ENCODE measurements at places on chromosomes 7 and 10.

- DNase-seq: no peak
Measured at GRCh38 chr10:120162471-120162870, 269.9 kb downstream of the SEC23IP start.

- no peak for DNase-seq
Measured at GRCh38 chr10:45325116-45325515, 9.7 kb upstream of the OR13A1 start.

GRCh38 chr10:117667831-117668230, 125.3 kb downstream of the EMX2 start:
- DNase-seq: no peak

GRCh38 chr7:24576171-24577025, 3.1 kb downstream of the PALS2 start:
- DNase-seq: no peak

DNA sequence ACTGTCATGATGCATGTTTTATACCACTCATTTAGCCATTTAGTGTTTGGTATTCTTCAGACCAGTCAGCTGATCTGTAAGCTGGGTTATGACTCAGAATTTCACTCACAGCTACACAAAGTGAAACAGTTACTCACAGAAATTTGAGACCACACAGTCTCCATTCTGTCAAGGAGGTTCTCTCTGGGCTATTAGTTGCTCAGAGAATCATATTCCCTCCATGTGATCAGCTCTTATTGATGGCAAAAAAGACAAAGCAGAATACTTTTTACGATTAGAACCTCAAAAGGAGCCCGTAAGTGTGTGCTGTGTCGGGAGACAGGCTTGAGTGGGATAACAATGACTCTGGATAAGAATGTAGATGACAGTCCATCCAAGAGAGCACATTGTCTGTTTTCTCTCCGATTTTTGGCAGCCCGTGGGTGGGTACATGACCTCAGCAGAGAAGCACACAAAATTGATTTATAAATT, 277.6 kb upstream of the SORCS1 start:
- DNase-seq: no peak

DNA sequence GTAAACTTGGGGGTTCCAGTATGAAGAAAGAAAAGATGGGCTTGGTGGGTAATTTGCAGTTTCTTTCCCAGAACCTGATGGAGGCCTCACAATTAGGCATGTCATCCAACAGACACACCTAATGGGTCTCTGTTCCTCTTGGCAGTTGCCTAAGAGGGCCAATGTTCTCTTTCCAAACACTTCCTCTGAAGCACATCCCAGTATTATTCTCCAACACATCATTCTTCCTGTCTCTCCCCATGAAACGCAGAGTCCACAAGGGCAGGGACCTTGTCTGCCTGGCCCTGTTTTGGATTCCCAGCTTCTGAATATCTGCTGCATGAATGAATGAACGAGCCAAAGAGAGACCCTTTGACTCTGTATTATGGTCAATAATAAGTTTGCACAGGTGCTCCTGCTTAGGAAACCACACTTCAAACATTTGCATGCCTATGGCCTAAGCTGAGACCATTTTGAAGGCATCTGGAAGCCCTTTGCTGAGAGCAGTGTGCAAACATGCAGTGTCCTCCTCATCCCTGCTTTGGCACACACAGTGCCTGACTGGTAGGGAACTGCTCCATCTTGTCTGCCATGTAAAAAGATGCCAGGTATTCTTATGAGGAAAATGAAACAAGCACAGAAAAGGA, 100.9 kb upstream of the CHST15 start:
- no peak for DNase-seq

DNA sequence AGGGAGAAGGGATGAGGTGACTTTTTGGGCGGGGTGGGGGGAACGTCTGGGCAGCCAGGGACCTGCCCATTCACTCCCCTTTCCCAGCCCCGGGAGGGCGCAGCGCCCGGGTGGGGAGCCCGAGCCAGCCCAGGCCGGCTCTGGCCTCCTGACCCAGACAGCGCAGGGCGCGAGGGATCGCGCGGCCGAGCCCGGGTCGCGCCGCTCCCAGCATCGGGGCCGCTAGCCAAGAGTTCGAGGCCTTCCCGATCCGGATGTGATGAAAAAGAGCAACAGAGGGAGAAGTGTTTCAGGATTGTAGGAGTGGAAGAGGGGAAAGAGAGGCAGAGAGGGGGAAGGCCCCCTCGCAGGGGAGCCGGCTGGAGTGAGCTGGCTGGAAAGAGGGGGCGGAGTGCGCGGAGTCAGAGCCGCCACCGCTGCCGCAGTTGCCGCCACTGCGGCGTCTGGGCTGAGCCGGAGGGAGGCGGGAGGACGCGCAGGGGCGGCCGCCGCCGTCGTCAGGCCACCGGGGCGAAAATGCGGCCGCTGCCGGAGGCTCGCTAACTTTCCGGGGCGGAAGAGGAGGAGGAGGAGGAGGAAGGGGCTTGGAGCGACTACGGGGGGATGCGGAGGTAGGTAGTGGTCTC, at the start of gene MDFIC:
Gene MDFIC (plus strand): TSS at position 69 of the 626 bp plus-strand sequence. CDS start 940 bp downstream, outside the sequence.
- DNase-seq: no peak

- DNase-seq: no peak
Measured at GRCh38 chr10:9379183-9379582, 1324.7 kb downstream of the GATA3 start.

DNA sequence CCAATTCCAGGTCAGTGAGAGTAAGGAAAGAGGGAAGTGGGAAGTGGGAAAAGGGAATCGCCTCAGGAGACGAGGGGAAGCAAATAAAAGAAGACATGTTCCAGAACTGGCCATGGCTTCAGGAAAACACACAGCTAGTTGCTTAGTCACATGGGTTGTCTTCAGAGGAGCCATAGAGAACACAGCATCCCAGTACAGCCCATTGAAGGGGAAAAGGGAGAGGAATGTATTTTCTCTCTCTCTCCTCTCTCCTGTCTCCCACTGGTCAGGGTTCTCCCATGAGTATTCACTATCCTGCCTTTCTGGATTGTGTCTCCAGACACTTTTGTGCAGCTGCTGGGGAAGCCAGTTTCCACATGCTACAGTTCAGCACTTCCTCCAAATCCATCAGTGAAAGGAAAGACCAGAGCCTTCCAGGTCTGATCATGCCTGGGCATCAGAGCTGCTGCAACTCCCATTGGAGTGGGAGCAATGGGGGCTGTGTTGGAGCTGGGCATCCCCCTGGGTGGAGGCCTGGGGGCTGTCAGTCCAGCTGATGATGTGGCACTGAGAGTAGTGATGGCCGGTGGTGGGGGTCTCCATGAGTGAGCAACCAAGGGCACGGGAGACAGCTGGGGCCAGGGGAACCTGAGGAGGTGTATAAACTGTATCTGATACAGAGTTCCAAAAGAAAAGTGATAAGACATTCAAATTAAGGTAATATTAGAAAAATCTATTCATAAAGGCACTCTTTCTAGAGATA, 38.6 kb downstream of the MAP3K8 start:
- DNase-seq: no peak

- no peak for DNase-seq
Measured at GRCh38 chr10:114957673-114958072, 19.7 kb downstream of the TRUB1 start.

GRCh38 chr7:26326211-26326610, 34.5 kb downstream of the SNX10 start:
- no peak for DNase-seq

DNA sequence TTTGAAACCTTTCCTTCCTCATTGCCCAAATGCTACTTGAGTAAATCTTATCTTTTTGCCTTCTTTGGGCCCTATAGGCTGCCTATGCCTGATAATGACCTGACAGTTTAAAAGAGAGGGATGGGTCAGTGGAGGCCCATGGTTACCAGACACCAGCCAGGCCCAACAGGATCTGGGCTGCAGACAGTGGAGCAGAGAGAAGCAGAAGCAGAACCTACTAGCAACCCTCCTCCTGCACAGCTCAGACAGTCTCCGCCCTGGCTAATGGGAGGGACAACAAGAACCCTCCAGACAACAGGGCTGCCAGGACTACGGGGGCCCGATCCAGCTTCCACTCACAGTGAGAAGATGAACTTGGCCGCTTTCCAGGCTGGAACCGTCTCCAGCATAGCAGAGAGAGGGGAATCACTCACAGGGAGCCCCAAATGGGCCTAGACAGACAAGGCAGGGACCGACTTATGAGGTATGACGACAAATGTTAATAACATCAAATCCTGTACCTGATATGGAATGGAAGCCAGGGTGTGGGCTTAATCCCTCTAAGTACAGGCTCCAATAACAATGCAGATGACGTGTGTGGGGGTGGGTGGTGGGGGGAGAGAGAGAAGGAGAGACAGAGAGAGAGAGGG, 31.7 kb upstream of the DGKI start:
- no peak for DNase-seq

- no peak for DNase-seq
Measured at GRCh38 chr7:47277321-47277781, 304.6 kb downstream of the TNS3 start.

GRCh38 chr7:159172400-159172799, 27.7 kb upstream of the VIPR2 start:
- no peak for DNase-seq

- DNase-seq: no peak
Measured at GRCh38 chr7:121480058-121480457, 84.0 kb upstream of the FAM3C start.

DNA sequence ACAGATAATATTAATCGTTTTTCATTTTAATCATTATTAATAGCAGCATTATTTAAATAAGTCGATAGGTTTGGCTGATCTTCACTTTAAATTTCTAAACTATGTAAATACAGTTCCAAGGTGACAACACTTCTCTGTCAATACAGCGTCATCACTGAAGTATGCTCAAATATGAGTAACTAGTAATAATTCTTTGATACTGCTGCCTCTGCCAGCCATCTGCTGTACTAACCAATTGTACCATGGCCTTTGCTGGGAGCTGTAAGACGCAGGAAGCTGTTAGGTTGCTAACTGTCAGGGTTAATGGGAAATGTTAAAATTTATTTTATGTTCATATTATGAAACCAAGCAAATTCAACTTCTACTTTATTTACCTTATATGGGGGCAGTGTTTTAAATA, 1650.5 kb upstream of the LRRTM3 start:
- no peak for DNase-seq

- DNase-seq: no peak
Measured at GRCh38 chr10:115918812-115919211, 354.2 kb downstream of the GFRA1 start.

DNA sequence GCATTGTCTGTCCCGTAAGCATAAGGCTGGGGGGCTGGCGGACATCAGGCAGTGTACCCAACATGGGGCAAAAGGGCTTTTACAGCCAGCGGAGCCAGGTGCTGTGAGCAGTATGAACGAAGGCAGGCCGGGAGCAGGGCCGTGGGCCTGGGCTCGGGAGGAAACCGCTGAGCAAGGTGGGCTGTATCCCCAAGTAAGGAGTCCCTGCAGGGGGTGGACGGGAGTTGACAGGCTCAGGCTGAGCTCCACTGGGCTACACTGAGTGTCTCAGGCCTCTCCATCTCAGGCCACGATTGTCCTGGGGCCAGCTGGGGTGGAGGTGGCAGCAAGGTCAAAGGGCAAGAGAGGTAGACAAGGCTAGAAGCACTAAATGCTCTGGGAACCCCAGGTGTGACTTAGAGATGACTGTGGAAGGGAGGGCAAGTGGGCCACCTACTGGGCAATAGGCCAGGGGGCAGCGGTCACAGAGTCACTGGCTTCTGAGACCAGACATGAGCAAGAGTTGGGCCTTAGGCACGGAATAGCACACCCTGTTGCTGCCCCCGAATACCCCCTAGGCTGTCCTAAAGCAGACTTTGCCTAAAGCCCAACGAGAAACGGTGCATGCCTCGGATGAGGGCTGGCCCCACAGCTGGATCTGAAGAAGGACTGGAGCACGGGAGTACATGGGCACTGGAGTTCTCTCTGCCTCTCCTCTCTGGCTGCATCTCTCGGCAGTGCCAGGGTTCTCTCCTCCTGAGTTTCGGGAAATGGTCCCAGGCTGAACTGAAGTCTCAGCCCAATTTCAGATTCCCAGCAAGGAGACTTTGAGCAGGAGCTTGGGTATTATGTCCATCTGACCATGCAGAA, 10.8 kb upstream of the RAMP3 start:
- no peak for DNase-seq

DNA sequence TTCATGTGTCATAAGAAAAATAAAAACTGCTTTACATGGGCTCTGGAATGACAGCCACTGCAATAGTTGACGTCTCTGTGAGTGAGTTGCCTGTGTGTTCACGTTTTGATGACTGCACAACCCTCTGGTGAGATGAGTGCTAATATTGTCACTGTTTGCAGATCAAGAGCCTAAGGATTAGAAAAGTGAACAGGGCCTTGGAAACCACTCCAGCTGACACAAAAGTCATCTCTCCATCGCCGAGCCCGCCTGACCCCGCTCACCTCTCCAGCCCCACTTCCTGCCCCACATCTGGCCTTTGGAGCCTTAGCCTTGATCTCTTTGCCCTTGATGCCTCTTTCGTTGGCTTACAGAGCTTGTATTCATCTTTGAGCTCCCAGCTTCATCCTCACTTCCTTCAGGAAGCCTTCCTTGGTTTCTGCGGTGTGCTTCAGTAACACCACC, 351.7 kb downstream of the TCERG1L start:
- DNase-seq: no peak

GRCh38 chr10:107056182-107056581, 108.3 kb downstream of the SORCS1 start:
- DNase-seq: no peak

GRCh38 chr10:95459446-95460045, 101.6 kb downstream of the SORBS1 start:
- DNase-seq: no peak

GRCh38 chr7:73948287-73948686, 79.7 kb upstream of the ELN start:
- no peak for DNase-seq

DNA sequence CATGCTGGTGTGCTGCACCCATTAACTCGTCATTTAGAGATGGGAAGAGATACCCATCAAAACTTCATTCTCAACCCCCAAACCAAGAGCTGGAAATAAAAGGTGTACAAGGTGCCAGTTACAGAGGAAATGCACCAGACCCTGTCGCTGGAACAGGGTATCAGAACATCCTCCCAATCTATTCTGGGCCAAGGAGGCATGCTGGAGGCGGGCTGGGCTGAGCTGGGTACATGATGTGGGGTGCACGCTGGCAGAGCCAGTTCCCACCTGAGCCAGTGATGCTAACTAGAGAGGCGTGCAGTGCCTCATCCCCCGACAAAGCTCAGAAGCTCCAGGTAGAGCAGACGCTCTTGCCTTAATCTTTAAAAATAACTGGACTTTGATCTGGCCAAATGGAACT, 70.1 kb downstream of the NPSR1 start:
- no peak for DNase-seq

- DNase-seq: no peak
Measured at GRCh38 chr7:106618480-106618879, 42.5 kb downstream of the CCDC71L start.

GRCh38 chr10:130748409-130749057, 563.0 kb downstream of the TCERG1L start:
- no peak for DNase-seq

DNA sequence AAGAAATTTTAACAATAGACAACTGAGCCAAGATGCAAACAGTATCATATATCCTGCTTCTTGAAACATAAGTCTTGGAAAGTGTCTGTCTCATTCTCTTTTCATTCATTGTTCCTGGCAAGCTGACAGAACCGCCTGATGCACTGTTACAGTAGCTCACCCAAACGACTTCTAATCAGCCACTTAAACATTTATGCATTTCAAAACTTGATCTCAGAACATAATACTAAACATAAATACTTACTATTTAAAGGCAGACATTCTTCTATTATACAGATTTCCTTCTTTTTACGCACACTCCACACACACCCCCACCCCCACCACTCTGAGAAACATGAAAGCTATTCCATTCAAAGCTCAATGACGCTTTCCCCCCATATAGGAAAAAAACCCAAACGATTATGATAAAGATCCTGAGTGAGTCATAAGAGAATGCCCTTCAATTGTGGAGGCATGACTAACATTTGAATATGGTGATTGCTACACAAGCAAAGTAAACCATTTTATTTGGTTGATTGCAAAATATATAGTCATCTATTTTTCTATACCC, 30.5 kb downstream of the SHTN1 start:
- DNase-seq: no peak

All from GM19239 (cell line).